Lung (tissue), 17 donors: ENCODE measurements at places on chromosomes 13 and 19. TPM values are rescaled to one million over a fixed set of nuclear protein-coding genes. Genes with fewer than 3 reads are reported as not detected.

The TUBB4A gene
- 0.28 TPM for total RNA-seq

The ALOX5AP gene
- total RNA-seq: 17.9 TPM

The SUPT20H gene
- 51.4 TPM for total RNA-seq

The POLRMT gene
- total RNA-seq: 43.3 TPM

The C13orf46 gene
- total RNA-seq: 11.3 TPM

- no peaks in the 10 kb centered on the region for H3K36me3 ChIP-seq
- peak within 1 kb of the TSS; percentile 62 for H3K4me3 ChIP-seq
- peaks cover 3% of the 10 kb centered on the region for H3K27me3 ChIP-seq
- peaks cover 24% of the 10 kb centered on the region for H3K4me1 ChIP-seq
Measured at GRCh38 chr19:43504426-43505185, at the start of gene PHLDB3. TSS of gene PHLDB3 (minus strand) at chr19:43504746. CDS start at chr19:43504118, 628 bp downstream.

GRCh38 chr13:21005193-21005592, 56.2 kb downstream of the LATS2 start:
- no peaks in the 10 kb centered on the region for H3K36me3 ChIP-seq
- H3K4me3 ChIP-seq: no peak overlapping the region
- no peak for DNase-seq
- H3K27ac ChIP-seq: no peak overlapping the region
- H3K27me3 ChIP-seq: no peaks in the 10 kb centered on the region

GRCh38 chr19:1310853-1311180, 25.1 kb downstream of the EFNA2 start:
- H3K36me3 ChIP-seq: no peaks in the 10 kb centered on the region
- H3K4me1 ChIP-seq: no peaks in the 10 kb centered on the region
- peaks cover 5% of the 10 kb centered on the region for H3K27me3 ChIP-seq
- H3K4me3 ChIP-seq: no peak overlapping the region
- H3K27ac ChIP-seq: no peak overlapping the region

DNA sequence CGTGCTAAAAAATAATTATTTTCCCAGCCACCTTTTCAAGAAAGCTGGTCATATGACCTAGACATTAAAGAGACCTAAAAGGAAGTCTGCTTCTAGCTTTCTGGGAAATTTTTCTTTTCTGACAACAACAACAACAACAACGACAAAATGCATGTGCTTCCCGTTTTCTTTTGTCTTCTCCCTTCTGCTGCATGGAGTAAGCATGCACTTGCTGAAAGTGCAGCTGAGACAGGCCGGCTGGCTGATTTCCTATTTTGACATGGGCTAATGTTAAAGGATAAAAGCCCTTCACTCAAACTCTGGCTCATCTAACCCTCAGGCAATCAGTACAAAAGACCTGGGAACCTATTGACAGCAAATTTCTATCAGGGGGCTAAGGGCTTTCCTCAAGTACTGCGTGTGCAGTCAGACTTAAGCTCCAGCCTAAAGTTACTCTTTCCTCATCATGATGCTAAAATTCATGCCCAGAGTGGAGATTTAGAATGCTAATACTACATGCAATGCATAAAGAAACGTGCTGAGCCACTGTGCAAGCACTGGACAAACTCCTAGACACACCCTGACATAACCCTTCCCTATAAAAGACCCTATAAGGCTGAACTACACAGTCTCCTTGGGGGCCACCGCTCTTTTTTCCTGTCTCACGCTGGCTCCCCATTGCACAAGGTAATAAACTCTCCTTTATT, 811.1 kb downstream of the UQCRFS1 start:
- no peaks in the 10 kb centered on the region for H3K36me3 ChIP-seq
- H3K27me3 ChIP-seq: peaks cover 35% of the 10 kb centered on the region
- no peak overlapping the region for H3K27ac ChIP-seq
- H3K4me1 ChIP-seq: no peaks in the 10 kb centered on the region
- DNase-seq: no peak

GRCh38 chr19:788686-788982, 8.6 kb upstream of the PTBP1 start:
- peak overlapping the region; percentile 78 for H3K27ac ChIP-seq
- H3K4me3 ChIP-seq: no peak overlapping the region
- no peak for DNase-seq
- H3K4me1 ChIP-seq: peaks cover 15% of the 10 kb centered on the region
- H3K27me3 ChIP-seq: no peaks in the 10 kb centered on the region
- H3K36me3 ChIP-seq: no peaks in the 10 kb centered on the region

- no peak overlapping the region for H3K27ac ChIP-seq
- no peaks in the 10 kb centered on the region for H3K4me1 ChIP-seq
- no peaks in the 10 kb centered on the region for H3K36me3 ChIP-seq
- no peak overlapping the region for H3K4me3 ChIP-seq
Measured at GRCh38 chr19:3324405-3324856, 42.0 kb upstream of the NFIC start.

- H3K4me3 ChIP-seq: no peak within 1 kb of the TSS
- no peaks in the 10 kb centered on the region for H3K27me3 ChIP-seq
- no peak for DNase-seq
- H3K36me3 ChIP-seq: no peaks in the 10 kb centered on the region
- no peaks in the 10 kb centered on the region for H3K4me1 ChIP-seq
- H3K27ac ChIP-seq: no peak within 1 kb of the TSS
Measured at GRCh38 chr19:57668635-57669034, at the start of gene ZSCAN4. TSS of gene ZSCAN4 (plus strand) at chr19:57668935. CDS start at chr19:57676146, 7,211 bp downstream.

GRCh38 chr13:28340272-28340793, 154.6 kb downstream of the FLT1 start:
- DNase-seq: no peak
- H3K4me1 ChIP-seq: peaks cover 5% of the 10 kb centered on the region
- H3K36me3 ChIP-seq: no peaks in the 10 kb centered on the region
- H3K27me3 ChIP-seq: peaks cover 4% of the 10 kb centered on the region
- no peak overlapping the region for H3K4me3 ChIP-seq

GRCh38 chr19:33641956-33642498, 20.3 kb downstream of the CHST8 start:
- H3K27me3 ChIP-seq: peaks cover 4% of the 10 kb centered on the region
- H3K4me1 ChIP-seq: no peaks in the 10 kb centered on the region
- no peak overlapping the region for H3K4me3 ChIP-seq
- no peak overlapping the region for H3K27ac ChIP-seq
- no peaks in the 10 kb centered on the region for H3K36me3 ChIP-seq

- H3K27me3 ChIP-seq: no peaks in the 10 kb centered on the region
- no peak overlapping the region for H3K27ac ChIP-seq
- no peak for DNase-seq
Measured at GRCh38 chr13:75693227-75693626, 57.1 kb downstream of the LMO7 start.

DNA sequence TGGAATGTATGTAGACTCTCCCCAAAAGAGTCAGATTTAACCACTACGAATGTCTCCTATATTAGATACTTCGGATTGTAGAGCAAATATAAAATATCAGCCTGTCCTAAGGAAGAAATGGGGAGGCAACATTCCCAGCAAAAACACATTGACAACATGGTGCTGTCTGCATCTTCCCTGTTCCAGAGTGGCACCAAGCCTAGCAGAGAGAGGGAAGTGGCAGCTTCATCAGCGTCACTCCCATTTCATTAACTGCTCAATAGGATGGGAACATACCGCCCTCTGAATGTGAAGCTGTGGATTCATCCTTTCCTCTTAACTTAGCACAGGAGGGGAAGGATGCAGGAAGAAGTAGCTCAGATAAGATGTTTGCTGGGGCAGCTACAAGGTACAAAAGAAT, 45.4 kb downstream of the MYO16 start:
- no peaks in the 10 kb centered on the region for H3K36me3 ChIP-seq
- no peak overlapping the region for H3K4me3 ChIP-seq
- no peaks in the 10 kb centered on the region for H3K4me1 ChIP-seq
- H3K27ac ChIP-seq: no peak overlapping the region
- no peak for DNase-seq

DNA sequence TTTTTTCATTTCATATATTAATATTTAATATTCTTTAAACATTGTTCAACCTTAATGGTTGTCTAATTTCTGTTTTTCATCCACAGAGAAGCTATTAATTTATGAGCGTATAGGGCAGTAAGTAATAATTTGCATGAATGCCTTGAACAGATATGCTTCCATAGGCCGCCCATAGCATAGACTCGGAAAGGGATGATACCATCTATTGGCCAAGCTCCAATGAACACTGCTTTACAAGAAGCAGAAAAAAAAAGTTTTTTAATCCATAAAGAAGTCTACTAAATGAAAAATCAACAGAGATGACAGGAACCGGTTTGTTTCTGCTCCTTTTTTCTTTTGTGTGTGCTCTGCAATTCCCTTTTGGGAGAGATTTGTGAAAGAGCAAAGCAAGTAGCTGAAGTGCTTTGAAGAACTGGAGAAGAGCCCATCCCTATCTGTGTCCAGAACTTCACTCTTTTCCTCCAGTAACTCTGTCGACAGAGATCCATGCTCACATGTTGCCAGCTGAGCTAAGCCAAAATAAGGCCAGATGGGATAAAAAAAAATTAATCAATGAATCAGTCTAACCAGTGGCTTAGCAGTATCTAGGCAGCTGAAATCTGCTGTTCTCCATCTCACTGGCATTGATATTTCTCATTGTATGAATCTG, 215.9 kb upstream of the SOX21 start:
- H3K36me3 ChIP-seq: no peaks in the 10 kb centered on the region
- no peak for DNase-seq
- no peak overlapping the region for H3K27ac ChIP-seq
- H3K4me1 ChIP-seq: no peaks in the 10 kb centered on the region

DNA sequence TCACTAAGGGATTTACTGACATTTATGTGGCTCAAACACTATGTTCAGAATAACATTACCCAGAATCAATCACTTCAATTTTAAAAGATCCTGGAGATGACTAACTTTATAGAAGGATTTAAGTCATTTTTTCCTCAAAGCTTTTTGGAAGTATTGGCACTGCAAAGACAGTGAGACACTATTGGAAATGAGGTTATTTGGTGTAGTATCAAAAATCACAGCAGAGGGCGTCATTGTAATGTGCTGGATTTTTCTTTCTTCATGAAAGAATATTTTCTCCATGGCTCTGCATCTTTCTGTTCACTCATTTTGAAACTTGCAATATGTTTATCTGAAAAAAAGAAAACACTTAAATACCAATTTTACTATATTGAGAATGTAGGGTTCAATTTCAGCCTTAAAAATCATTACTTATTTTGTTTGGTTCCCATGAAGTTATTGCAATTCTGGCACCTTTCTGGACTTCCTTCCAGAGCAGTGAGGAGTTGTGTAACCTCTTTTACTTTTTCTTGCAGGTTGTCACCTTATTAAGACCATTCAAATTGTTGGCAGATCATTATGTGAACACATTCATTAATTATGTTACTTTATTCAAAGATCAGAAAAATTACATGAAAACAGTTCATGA, 3.7 kb upstream of the CSNK1A1L start:
- no peak overlapping the region for H3K4me3 ChIP-seq
- peak; percentile 90 for DNase-seq
- no peaks in the 10 kb centered on the region for H3K36me3 ChIP-seq
- no peaks in the 10 kb centered on the region for H3K4me1 ChIP-seq
